Progenitor cell of endocrine pancreas (in vitro differentiated cells): ENCODE measurements at places on chromosomes 6 and 20.
A peak's percentile ranks its signal among the peaks of the same experiment; 100 is the strongest.

GRCh38 chr6:146135167-146135566 is 106.3 kb downstream of the GRM1 start:
- H3K27ac ChIP-seq: no peak overlapping the region
- no peaks in the 10 kb centered on the region for H3K36me3 ChIP-seq
- no peaks in the 10 kb centered on the region for H3K27me3 ChIP-seq
- DNase-seq: no peak

- H3K4me3 ChIP-seq: no peak overlapping the region
- H3K27ac ChIP-seq: no peak overlapping the region
- peaks cover 17% of the 10 kb centered on the region for H3K4me1 ChIP-seq
Observed at GRCh38 chr20:6580486-6580885, 187.0 kb upstream of the BMP2 start.

- DNase-seq: no peak
- H3K27ac ChIP-seq: no peak overlapping the region
Observed at GRCh38 chr6:41449399-41450245, 96.6 kb upstream of the FOXP4 start.

DNA sequence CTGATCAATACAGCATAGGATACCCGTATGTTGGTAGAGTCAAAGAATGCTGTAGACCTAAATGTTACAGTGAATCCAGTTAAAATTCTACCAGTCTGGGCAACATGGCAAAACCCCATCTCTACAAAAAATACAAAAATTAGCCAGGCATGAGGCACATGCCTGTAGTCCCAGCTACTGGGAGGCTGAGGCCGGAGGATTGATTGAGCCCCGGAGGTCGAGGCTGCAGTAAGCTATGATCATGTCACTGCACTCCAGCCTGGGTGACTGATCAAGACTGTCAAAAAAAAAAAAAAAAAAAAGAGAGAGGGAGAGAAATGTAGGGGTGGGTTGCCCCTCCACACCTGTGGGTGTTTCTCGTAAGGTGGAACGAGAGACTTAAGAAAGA is 167.5 kb downstream of the SLC16A10 start:
- no peaks in the 10 kb centered on the region for H3K27me3 ChIP-seq
- peaks cover 39% of the 10 kb centered on the region for H3K4me1 ChIP-seq
- H3K27ac ChIP-seq: peak overlapping the region; percentile 43
- H3K36me3 ChIP-seq: no peaks in the 10 kb centered on the region
- H3K4me3 ChIP-seq: peak overlapping the region; percentile 23

GRCh38 chr6:166657531-166657930 is 30.5 kb upstream of the RPS6KA2 start:
- peaks cover 17% of the 10 kb centered on the region for H3K27me3 ChIP-seq
- no peaks in the 10 kb centered on the region for H3K36me3 ChIP-seq
- H3K4me3 ChIP-seq: no peak overlapping the region
- H3K4me1 ChIP-seq: peaks cover 6% of the 10 kb centered on the region
- no peak for DNase-seq
